ENCODE measurements at places on chromosomes 2 and 18.

DNA sequence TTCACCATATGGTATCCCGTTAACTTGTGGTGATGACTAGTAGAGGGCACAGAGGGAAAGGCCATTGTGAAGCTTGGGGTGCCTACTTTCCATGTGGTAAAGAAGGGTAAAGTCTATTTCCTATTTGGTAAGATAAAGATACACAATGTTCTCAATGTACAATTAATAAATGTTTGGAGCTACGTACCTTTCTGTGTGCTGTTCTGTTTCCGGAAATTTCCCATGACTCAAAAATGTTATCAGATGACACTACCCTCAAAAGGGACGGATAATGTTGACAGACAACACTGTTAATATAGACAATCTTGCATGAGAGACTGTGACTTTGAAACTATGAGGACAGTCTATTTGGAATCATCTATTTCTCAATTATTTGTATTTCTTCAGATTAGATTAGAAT, 4.2 kb upstream of the SULT1C3 start:
- H3K36me3 ChIP-seq: no peaks in the 10 kb centered on the region
- no peak overlapping the region for H3K4me3 ChIP-seq
- no peak for DNase-seq
- H3K27ac ChIP-seq: no peak overlapping the region
- H3K4me1 ChIP-seq: no peaks in the 10 kb centered on the region

DNA sequence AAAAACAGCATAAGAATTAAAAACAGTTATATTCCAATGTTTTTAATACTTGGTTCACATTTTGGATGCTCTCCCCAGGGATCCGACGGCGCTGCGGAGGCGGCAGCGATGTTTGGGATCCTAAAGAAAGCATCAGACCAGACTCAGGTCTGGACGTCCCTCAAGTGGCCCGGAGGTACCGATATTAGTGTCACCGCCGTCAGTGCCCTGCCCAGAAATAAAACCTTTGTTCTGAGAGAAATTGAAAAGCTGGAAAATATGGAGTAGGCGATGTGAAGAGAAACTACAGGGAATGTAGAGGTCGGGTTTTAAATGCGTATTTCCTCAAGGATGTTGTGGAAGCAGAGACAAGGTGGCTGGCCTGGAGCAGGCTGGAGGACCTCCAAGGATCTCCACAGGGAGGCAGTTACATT, 683 bp upstream of the TBC1D8 start:
- peaks cover 52% of the 10 kb centered on the region for H3K4me1 ChIP-seq
- no peaks in the 10 kb centered on the region for H3K36me3 ChIP-seq
- H3K27ac ChIP-seq: peak overlapping the region; percentile 79
- no peaks in the 10 kb centered on the region for H3K27me3 ChIP-seq

- no peaks in the 10 kb centered on the region for H3K27me3 ChIP-seq
- H3K27ac ChIP-seq: no peak overlapping the region
- DNase-seq: no peak
- no peaks in the 10 kb centered on the region for H3K4me1 ChIP-seq
- H3K4me3 ChIP-seq: no peak overlapping the region
- no peaks in the 10 kb centered on the region for H3K36me3 ChIP-seq
Observed at GRCh38 chr2:125444106-125444505, 1211.9 kb upstream of the GYPC start.

DNA sequence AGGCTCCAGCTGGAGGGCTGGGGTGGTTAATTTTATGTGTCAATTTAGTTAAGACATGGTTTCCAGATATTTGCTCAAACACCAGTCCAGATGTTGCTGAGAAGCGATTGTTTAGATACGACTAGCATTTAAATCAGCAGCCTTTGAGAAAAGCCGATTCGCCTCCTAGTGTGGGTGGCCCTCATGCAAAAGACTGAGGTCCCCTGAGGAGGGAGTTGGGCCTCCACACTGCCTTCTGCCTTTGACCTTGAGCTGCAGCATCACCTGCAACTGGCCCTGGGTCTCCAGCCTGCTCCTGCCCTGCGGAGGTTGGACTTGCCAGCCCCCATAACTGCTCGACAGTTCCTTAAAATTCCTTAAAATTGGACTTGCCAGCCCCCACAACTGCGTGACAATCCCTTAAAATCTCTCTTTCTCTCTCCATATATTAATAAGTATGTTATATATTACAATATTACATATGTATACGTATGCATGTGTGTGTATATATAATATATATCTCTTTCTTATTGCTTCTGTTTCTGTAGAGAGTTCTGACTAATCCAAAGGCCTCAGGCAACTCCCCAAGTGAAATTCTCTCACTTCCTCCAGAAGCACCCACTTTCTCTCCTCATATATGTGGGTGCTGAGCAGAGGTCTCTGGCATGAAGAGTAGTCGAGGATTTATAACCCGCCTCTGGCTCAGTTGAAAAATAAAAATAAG, 14.4 kb downstream of the FBLN7 start:
- H3K4me1 ChIP-seq: peaks cover 11% of the 10 kb centered on the region
- no peaks in the 10 kb centered on the region for H3K27me3 ChIP-seq
- no peak overlapping the region for H3K27ac ChIP-seq
- H3K4me3 ChIP-seq: no peak overlapping the region
- no peak for DNase-seq
- no peaks in the 10 kb centered on the region for H3K36me3 ChIP-seq

- peaks cover 29% of the 10 kb centered on the region for H3K4me1 ChIP-seq
- H3K36me3 ChIP-seq: no peaks in the 10 kb centered on the region
- no peak overlapping the region for H3K4me3 ChIP-seq
- H3K27me3 ChIP-seq: no peaks in the 10 kb centered on the region
- DNase-seq: no peak
- H3K27ac ChIP-seq: no peak overlapping the region
Observed at GRCh38 chr2:217638533-217638932, 364.3 kb downstream of the TNS1 start.

DNA sequence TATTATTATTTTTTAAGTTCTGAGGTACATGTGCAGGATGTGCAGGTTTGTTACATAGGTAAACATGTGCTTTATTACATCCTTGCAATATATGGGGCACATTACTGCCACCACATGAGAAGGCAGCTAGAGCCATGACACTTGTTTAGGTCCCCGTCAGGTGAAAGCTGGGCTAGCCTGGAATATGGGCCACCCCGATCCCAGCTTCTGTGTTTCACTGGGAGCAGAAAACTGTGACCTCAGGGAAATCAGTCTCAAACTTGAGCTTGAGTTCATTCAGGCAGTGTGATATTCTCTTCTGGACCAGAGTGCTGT, 176.9 kb downstream of the PIK3C3 start:
- H3K4me1 ChIP-seq: no peaks in the 10 kb centered on the region
- no peaks in the 10 kb centered on the region for H3K36me3 ChIP-seq
- H3K27ac ChIP-seq: no peak overlapping the region
- no peak overlapping the region for H3K4me3 ChIP-seq

All from heart left ventricle (tissue), 16 donors.